Dermis microvascular lymphatic vessel endothelial cell (primary cell): ENCODE measurements at places on chromosomes 12 and 14. TPM values are rescaled to one million over a fixed set of nuclear protein-coding genes. Genes with fewer than 3 reads are reported as not detected.

The TAS2R8 gene
- total RNA-seq = not detected in 2 replicates

The OR10G2 gene
- total RNA-seq = not detected in 2 replicates

GRCh38 chr14:24809135-24809534 lies 175.1 kb upstream of the GZMB start:
- DNase-seq = no peak

DNA sequence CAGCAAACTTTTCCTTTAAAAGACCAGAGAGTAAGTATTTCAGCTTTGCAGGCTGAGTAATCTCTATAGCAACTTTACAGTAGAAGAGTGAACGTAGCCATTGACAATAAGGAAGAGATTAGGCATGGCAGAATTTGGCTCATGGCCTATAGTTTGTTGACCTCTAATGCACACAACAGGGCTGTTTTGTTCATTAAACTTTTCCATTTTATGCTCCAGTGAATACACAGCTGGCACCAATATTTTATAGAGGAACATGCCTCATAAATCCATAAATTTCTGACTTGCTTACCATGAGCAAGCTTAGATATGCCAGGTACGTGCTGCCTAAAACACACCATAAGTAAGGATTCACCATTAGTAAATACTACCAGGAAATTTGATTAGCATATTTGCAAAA lies 609.0 kb upstream of the STXBP6 start:
- DNase-seq = no peak

The C1R gene
- total RNA-seq = 0.77 and 1.1 TPM in 2 replicates

- DNase-seq = no peak
These were observed 1.2 kb downstream of the ALDH1L2 start for GRCh38 chr12:105083031-105083430.

GRCh38 chr14:25003537-25003936 lies 46.4 kb downstream of the STXBP6 start:
- no peak for DNase-seq

DNA sequence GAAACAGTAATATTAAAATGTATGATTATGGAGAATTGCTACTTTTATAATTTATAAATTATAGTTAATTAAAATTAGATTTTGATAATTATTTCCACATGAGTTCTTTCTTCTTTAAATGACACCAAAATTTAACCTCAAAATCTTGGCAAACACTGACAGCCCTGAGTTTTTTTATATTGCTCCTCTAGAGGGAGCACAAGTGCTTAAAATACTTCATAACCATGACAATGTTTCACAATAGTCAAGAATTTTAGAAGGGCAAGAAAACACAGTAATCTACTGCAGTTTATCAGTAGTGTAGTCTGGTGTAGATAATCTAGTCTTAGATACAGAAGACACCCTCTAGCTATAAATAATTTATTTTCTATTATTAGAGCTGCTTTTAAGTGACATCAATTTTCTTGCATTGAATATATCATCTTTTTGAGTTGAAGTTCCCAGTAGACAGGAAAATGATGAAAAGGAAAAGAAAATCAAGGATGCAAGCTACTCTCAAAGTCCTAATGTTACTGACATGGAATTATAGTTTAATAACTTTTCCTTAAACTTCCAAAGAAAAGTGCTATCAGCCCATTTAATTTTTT lies 14.3 kb upstream of the PTGER2 start:
- DNase-seq = peak; percentile 43

DNA sequence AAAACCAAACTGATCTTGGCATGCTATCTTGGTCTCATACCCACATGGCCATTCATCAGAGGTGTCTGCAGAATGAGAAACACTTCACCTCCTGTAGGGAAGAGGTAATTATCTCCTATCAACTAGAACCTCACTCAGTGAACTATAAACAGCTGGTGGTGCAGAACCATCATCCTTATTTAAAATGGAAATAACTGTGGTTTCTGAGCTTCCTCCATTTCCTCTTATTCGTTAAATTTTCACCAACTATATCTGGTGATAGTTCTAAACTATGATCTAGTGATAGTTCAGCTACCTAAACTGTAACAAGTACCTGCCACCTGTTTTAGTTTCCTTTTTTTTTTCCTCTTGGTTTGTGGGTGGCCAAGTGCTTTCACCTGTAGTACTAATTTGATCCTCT lies 218.5 kb downstream of the FUT8 start:
- DNase-seq = no peak

DNA sequence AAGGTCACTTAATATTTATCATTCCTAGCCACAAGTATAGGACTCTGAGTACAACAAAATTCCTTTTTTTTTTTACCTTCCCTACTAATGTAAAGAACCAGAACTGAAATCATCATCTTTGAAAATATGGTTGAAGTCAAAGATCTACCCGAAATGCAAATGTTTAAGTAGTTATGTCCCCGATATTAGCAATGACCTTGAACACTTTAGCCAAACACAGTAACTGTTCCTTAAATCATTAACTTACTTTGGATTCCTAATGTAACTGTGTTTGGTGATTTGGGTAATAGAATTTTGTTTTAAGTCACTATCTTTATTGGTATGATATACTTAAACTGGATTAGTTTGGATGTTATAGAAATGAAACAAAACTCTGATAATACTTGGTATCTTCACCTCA lies 14.4 kb downstream of the ITPR2 start:
- no peak for DNase-seq

- no peak for DNase-seq
These were observed 181.1 kb upstream of the HIF1A start for GRCh38 chr14:61513986-61514830.

- DNase-seq = no peak
These were observed 871.4 kb downstream of the C12orf50 start for GRCh38 chr12:87157791-87158190.

GRCh38 chr14:77556946-77557345 lies 58.3 kb upstream of the ISM2 start:
- DNase-seq = no peak

DNA sequence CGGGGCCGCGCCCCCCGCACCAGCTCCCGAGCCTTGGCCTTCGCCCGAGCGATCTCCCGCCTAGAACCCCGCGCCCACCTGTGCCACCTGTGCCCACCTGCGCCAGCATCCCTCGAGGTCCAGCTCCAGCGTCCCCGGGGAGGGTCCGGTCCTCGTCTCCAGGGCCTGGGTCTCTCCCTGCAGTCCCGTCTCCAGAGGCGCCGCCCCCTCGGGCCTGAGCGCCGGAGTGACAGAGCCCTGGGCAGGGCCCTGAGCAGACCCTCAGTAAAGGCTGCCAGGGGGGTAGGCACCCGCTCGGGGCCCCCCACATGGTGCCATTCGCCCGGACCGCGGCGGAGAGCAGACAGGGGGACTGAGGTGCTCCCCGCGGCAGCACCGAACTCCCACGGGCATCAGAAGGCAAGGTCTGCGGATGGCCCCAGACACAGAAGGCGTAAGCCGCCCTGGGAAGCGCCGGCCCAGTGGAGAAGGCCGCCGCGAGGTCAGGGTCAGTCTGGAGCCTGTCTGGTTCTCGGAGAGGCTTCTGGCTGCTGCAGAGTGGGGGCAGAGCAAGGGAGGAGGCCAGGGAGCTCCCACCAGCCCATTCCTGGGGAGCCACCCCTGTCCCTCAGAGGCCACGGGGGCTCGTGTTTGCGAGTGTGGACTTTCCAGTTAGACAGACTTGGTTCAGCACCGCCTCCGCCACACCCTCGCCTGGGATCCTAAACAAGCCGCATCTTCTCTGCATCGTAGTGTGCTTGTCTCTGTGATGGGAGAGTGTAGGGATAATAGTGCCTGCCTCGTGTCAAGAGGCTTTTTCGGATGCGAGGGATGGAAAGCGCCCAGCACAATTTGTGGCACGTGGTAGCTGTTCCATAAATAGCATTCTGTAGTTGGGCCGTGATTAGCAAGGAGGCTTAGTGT lies 1.1 kb upstream of the PPP1R13B start:
- no peak for DNase-seq

The DPF3 gene
- 0.38 and 0.90 TPM in 2 replicates for total RNA-seq

DNA sequence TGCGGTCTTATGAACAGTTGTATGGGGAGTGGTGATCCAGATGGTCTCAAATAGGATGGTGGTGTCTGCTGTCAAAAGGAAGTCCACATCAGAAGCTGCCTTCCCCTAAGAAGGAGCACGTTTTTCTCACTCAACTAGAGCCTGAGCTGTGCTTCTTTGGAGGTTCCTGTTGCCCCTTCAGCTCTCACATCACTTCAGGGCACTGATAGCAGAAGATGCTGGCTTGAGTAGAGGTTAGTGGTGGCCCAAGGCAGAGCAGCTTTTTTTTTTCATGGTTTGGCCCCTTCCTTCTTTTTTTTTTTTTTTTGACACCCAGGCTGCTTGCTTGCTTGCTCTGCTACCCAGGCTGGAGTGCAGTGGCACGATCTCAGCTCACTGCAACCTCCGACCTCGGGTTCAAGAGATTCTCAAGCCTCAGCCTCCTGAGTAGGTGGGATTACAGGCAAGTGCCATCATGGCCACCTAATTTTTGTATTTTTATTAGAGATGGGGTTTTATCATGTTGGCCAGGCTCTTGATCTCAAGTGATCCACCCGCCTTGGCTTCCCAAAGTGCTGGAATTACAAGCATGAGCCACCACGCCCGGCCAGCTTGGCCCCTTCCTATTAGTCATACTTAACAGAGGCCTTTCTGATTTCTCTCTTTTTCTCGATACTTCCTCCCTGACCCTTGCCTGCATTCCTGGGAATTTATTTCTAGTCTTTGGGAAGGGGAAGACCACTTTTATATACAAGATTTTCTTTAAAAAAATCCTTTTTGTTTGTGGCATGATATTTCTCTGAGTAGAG lies 31.6 kb downstream of the KLRD1 start:
- DNase-seq = no peak

GRCh38 chr12:107458990-107459389 lies 226.6 kb upstream of the PWP1 start:
- no peak for DNase-seq

DNA sequence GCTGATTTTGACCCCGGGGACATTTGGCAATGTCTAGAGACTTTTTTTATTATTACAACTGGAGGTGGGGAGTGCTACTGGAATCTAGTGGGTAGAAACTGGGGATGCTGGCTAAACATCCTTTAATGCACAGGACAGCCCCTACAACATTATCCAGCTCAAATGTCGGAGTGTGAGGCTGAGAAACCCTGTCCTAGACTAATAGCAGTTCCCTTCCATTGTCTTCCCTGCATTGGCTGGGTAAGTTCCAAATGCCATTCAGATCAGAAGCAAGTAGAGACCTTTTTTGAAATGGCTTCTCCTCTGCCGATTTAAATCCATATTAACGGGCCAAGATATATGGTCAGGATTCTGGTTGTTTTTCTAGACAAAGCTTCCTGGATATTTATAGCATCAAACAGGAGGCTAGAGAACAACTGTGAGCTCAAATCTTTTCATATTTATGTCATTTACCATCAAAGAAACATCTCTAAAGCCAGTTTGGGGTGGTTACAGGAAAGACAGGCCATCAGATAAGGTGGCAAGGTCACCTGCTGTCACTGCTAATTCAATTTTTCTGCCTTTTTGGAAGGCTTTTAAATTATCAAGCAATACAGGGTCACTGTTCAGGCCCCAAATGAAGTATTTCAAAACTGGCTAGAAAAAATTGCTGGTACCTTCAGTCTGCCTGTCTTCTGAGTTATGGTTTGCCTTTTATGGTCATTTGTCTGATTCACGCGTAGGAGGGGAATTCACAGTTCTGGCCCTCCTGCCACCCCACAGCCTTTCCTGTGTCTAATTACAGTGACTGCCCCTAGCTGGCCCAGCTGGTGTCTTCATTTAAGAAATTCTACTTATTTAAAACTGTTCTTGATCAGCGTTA lies 20.1 kb upstream of the AKAP5 start:
- DNase-seq = peak; percentile 72

GRCh38 chr14:102616799-102617198 lies 24.4 kb downstream of the RCOR1 start:
- no peak for DNase-seq

DNA sequence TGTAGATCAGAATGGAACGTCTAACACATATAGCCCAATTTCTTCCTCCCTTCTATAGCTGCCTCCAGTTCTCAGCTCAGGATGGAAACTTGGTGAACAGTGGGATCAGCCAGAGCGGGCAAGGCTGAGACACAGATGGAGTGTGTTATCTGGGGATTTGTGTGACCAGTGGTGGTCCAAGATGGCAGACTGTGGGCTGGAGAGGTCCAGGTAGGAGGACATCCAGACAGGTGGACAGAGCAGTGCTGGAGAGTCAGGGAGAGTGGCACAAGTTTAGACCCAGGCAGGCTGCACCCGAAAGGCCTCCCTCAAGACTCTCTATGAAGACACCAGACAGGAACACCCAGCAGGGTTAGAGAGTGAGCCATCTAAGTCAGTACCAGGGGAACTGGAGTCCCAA lies 116.1 kb upstream of the CPSF6 start:
- DNase-seq = no peak

GRCh38 chr14:44494137-44494536 lies 12.9 kb downstream of the FSCB start:
- no peak for DNase-seq

- DNase-seq = no peak
These were observed 21.0 kb upstream of the ACSM4 start for GRCh38 chr12:7282844-7283243.

DNA sequence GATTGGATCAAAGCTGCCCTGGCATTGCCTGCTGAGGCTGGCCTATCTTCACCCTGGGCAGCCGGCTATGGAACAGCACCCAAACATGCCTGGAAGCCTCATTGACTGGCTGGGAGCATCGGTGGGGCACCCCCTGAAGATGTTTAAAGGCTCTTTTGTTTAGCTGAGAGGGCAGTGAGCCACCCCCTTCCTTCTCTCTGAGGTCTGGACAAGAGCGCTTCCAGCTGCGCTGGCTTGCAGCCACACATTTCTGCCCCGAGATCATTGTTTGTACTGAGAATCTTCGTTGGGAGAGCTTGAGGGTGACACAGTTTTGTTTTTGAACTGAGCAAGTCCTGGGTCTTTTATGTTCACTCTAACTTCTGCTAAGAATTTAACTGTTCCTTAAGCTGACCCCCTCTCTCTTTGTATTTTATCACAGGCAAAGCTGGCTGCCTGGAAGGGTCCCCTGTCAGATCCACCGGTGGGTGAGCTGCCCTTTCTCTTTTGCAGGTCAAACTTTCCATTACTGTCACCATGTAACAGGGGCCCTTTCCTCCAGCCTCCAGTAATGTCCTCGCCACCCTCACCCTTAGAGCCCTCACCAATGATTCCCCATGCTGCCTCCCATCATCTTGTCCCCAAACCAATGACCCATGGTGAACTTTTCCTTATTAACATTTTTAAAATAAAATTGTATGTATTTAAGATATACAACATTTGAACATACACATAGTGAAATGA lies 212.2 kb downstream of the KIF26A start:
- no peak for DNase-seq

DNA sequence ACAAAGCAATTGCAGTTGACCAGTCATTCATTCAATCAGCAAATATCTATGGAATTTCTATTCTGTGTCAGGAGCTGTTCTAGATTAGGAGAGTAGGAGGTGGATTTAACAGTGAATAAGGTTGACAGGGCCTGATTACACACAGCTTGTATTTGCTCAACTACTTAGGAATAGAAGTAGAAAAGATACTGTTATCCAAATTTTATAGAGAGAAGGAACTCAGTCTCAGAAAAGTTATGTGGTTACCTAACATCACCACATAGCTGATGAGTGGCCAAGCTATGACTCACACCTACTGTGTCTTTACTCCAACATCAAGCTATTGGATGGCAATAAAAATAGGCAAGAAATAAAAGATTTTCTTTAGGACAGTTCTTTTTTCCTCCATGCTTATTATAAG lies 374.8 kb downstream of the RMST start:
- no peak for DNase-seq

- DNase-seq = no peak
These were observed 27.3 kb downstream of the PTPRB start for GRCh38 chr12:70609739-70610491.
